ENCODE measurements at places on chromosomes 7 and 10. TPM values are rescaled to one million over a fixed set of nuclear protein-coding genes. Genes with fewer than 3 reads are reported as not detected.

PKD2L1 gene
- not detected for total RNA-seq

HSPB1 gene
- 471 TPM for total RNA-seq

LRIT1 gene
- total RNA-seq, result not detected

IDI2 gene
- not detected for total RNA-seq

PLEKHS1 gene
- total RNA-seq, result not detected

HYAL4 gene
- total RNA-seq, result not detected

GNGT1 gene
- total RNA-seq, result not detected

TMEM236 gene
- 0.15 TPM for total RNA-seq

ANKRD26 gene
- 9.6 TPM for total RNA-seq

CCDC6 gene
- total RNA-seq, result 33.4 TPM

TFEC gene
- total RNA-seq, result not detected

ATOH7 gene
- not detected for total RNA-seq

OR9A2 gene
- not detected for total RNA-seq

FOXI2 gene
- total RNA-seq, result not detected

RBM20 gene
- not detected for total RNA-seq

MSS51 gene
- 0.68 TPM for total RNA-seq

ASZ1 gene
- not detected for total RNA-seq

CASP2 gene
- 6.5 TPM for total RNA-seq

PALS2 gene
- 18.2 TPM for total RNA-seq

ZNF786 gene
- total RNA-seq, result 5.2 TPM

SRRM3 gene
- total RNA-seq, result 7.9 TPM

GJD4 gene
- total RNA-seq, result not detected

LLCFC1 gene
- not detected for total RNA-seq

ZNF425 gene
- 3.5 TPM for total RNA-seq

FBXL13 gene
- 4.4 TPM for total RNA-seq

PLCE1 gene
- 4.9 TPM for total RNA-seq

COBL gene
- 0.06 TPM for total RNA-seq

AKR1B1 gene
- 163 TPM for total RNA-seq

PTPRZ1 gene
- not detected for total RNA-seq

CPA2 gene
- not detected for total RNA-seq

NPSR1 gene
- not detected for total RNA-seq

CRYGN gene
- total RNA-seq, result 0.10 TPM

TRIM73 gene
- total RNA-seq, result 0.59 TPM

HHEX gene
- 2.3 TPM for total RNA-seq

OR2A12 gene
- not detected for total RNA-seq

PIP gene
- total RNA-seq, result not detected

CALCR gene
- total RNA-seq, result not detected

CALN1 gene
- not detected for total RNA-seq

FEZF1 gene
- total RNA-seq, result not detected

HKDC1 gene
- total RNA-seq, result not detected

NFE2L3 gene
- total RNA-seq, result 0.29 TPM

GLI3 gene
- 12.9 TPM for total RNA-seq

MYH16 gene
- not detected for total RNA-seq

TMEM26 gene
- 0.94 TPM for total RNA-seq

KCNK18 gene
- total RNA-seq, result not detected

PRKCQ gene
- not detected for total RNA-seq

IGF2BP3 gene
- 17.7 TPM for total RNA-seq

ARPC1A gene
- 88.4 TPM for total RNA-seq

CFAP70 gene
- total RNA-seq, result 0.50 TPM

PDK4 gene
- total RNA-seq, result 128 TPM

PDZD8 gene
- 14.8 TPM for total RNA-seq

UCN3 gene
- not detected for total RNA-seq

ZCCHC24 gene
- 88.7 TPM for total RNA-seq

HTR5A gene
- not detected for total RNA-seq

FAM20C gene
- total RNA-seq, result 142 TPM

C10orf67 gene
- not detected for total RNA-seq

Measured in cardiac ventricle fibroblast (primary cell).